ENCODE measurements at places on chromosomes 5 and 9. TPM values are rescaled to one million over a fixed set of nuclear protein-coding genes. Genes with fewer than 3 reads are reported as not detected.

The SAXO1 gene
- not detected for total RNA-seq

The GABRB2 gene
- total RNA-seq = not detected

The RORB gene
- not detected for total RNA-seq

The TUBB4B gene
- 121 TPM for total RNA-seq

The SETX gene
- 44.7 TPM for total RNA-seq

DNA sequence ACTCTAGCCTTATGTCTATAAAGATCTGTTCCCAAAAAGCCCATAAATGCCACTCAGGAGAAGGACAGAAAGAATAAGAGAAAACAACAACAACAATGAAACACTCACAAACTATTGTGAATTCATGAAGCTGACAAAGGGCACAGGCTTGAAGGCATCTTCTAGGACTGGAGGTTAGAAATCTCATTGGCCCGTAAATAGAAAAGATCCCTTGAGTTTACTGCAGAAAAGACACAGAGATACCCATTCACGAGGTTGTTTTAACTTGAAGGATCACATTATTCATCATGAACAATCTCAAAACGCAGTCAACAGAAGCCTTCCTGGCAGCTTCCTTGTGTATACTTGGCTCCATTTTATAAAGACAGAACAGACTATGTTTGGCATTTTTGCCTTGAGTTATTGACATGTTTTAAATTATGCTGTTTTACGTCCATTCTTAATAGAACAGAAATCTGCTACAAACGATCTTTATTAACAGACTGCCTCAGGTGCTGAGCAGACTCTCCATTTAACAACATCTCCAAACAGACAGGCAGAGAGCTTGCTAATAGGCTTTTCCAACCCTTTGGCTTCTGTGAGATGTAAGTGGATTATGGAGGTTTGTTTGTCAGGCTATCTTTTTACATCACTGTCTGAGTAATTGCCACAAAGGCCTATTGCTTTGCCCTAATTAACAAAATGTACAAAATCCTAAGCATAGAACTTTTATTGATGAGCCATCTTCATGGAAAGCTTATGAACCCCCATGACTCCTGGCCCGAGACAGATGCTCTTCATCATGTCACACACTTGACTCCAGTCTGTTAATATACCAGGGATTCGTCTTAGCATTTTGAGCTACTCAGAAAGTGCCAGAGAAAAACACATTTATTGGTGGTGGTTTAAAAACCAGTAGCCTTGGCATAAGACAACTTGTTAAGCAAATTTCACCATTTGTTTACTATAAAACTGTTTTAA, 735.3 kb upstream of the ZNF608 start:
- H3K27ac ChIP-seq = no peak overlapping the region
- H3K27me3 ChIP-seq = no peaks in the 10 kb centered on the region
- H3K36me3 ChIP-seq = no peaks in the 10 kb centered on the region
- DNase-seq = no peak
- H3K4me1 ChIP-seq = peaks cover 46% of the 10 kb centered on the region

GRCh38 chr5:179595916-179596315, 27.6 kb downstream of the HNRNPH1 start:
- H3K4me1 ChIP-seq = no peaks in the 10 kb centered on the region
- no peak for DNase-seq
- no peak overlapping the region for H3K27ac ChIP-seq
- no peak overlapping the region for H3K4me3 ChIP-seq

- H3K4me1 ChIP-seq = peaks cover 13% of the 10 kb centered on the region
- H3K36me3 ChIP-seq = peaks cover 5% of the 10 kb centered on the region
- peak overlapping the region; percentile 11 for H3K27ac ChIP-seq
- no peak overlapping the region for H3K4me3 ChIP-seq
Measured at GRCh38 chr9:70100362-70100761, 56.7 kb downstream of the MAMDC2 start.

DNA sequence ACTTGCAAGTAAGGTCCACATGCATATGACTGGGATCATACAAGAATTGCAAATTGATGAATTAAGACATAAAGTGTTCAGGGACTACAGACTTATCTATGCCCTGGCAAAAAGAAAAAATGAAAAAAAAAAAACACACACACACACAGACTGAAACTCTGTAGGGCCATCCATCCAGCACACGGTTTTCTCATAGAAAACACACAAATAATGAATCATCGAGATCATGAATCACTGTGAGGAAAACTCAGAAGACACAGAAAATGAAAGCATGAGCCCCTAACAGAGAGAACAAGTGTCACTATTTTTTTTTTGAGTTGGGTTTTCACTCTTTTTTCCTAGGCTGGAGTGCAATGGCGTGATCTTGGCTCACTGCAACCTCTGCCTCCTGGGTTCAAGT, 185.2 kb downstream of the IRX2 start:
- peaks cover 4% of the 10 kb centered on the region for H3K27me3 ChIP-seq
- no peak for DNase-seq
- no peak overlapping the region for H3K27ac ChIP-seq
- no peaks in the 10 kb centered on the region for H3K36me3 ChIP-seq
- H3K4me3 ChIP-seq = no peak overlapping the region

DNA sequence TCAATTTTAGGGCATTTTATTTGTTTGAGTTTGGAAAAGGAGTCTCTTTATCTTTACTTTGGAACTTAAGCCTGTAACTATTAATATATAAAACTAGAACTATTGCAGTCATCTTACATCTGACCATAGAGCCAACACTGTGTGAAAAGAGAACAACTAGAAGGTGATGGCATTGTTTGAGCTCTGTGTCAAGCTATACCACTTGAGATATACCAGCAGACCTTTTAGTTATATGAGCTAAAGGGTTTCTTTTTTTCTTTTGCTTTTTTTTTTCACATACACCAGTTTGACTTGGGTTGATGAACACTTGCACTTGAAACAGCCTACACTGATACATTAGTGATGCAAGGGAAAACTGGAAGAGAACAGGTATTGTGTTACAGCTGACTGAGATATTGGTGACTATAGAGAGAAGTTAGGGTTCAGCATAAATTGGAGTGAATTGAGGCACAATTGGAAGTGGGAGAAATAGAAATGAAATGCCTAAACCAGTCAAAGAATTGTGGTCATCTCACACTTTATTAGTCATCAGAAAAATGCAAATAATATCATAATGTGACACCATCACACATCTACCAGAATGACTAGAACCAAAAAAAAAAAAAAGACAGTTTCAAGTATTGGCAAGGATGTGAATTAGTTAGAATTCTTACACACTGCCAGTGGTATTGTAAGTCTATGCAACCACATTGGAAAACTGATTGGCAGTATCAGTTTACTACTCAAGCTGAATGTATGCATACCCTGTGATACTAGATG, 60.9 kb downstream of the ADRB2 start:
- peaks cover 3% of the 10 kb centered on the region for H3K36me3 ChIP-seq
- H3K4me1 ChIP-seq = no peaks in the 10 kb centered on the region
- H3K27ac ChIP-seq = no peak overlapping the region

DNA sequence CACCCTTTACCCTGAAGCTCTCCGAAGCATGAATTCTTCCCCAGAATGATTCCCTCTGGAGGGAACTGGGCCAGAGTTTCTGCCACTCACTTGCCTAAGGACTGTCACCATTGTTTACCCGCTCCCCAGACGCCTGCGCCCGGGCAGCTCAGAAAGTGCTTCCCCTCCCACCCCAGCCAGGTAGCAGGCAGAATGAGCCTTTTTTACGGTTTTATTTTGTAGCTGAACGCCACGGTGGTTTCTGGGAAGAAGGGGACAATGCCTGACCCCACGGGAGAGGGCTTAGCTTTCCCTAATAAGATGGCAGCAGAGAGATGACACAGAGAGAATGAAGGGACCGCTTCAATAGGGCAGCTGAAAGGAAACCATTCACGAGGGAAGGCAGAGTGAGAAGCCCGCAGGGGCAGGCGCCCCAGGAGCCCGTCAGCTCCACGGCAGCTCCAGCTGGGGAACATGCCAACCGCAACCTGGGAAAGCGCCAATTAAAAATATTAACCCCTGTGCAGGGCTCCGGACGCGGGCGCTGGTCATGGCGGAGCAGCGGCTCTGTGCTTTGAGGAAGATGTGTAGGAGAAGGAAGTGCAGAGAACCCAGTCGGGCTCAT, 20.4 kb upstream of the NTNG2 start:
- no peak for DNase-seq
- no peaks in the 10 kb centered on the region for H3K36me3 ChIP-seq
- peak overlapping the region; percentile 64 for H3K4me3 ChIP-seq
- no peak overlapping the region for H3K27ac ChIP-seq

GRCh38 chr5:60377826-60378225, 322.1 kb downstream of the DEPDC1B start:
- H3K4me1 ChIP-seq = peaks cover 11% of the 10 kb centered on the region
- no peak overlapping the region for H3K4me3 ChIP-seq
- no peaks in the 10 kb centered on the region for H3K36me3 ChIP-seq
- DNase-seq = no peak

GRCh38 chr5:149944666-149945065, at the start of gene PDE6A:
Gene PDE6A (minus strand): TSS chr5:149944793. CDS start chr5:149944673, 120 bp downstream.
- H3K36me3 ChIP-seq = no peaks in the 10 kb centered on the region
- no peak within 1 kb of the TSS for H3K4me3 ChIP-seq
- no peak within 1 kb of the TSS for H3K27ac ChIP-seq
- no peak for DNase-seq

GRCh38 chr5:16025681-16026080, 153.9 kb downstream of the MARCHF11 start:
- no peak overlapping the region for H3K27ac ChIP-seq
- peaks cover 13% of the 10 kb centered on the region for H3K27me3 ChIP-seq
- H3K36me3 ChIP-seq = no peaks in the 10 kb centered on the region
- H3K4me1 ChIP-seq = no peaks in the 10 kb centered on the region
- no peak for DNase-seq

- H3K4me3 ChIP-seq = no peak overlapping the region
- no peak for DNase-seq
- H3K4me1 ChIP-seq = peaks cover 15% of the 10 kb centered on the region
- no peaks in the 10 kb centered on the region for H3K36me3 ChIP-seq
- H3K27me3 ChIP-seq = no peaks in the 10 kb centered on the region
Measured at GRCh38 chr9:80410106-80410505, 838.3 kb downstream of the TLE4 start.

- no peaks in the 10 kb centered on the region for H3K36me3 ChIP-seq
- H3K27ac ChIP-seq = no peak overlapping the region
- peaks cover 23% of the 10 kb centered on the region for H3K4me1 ChIP-seq
- no peaks in the 10 kb centered on the region for H3K27me3 ChIP-seq
- H3K4me3 ChIP-seq = no peak overlapping the region
- DNase-seq = no peak
Measured at GRCh38 chr9:130731355-130731754, 37.8 kb downstream of the EXOSC2 start.

DNA sequence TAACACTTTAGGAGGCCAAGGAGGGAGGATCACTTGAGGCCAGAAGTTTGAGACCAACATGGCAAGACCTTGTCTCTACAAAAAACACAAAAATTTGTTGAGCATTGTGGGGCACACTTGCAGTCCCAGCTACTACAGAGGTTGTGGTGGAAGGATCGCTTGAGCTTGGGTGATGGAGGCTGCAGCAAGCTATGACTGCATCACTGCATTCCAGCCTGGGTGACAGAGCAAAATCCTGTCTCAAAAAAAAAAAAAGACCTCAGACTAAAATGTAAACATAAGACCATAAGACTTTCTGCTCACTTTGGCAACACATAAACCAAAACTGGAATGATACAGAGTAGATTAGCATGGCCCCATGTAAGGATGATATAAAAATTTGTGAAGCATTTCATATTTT, 24.6 kb upstream of the NANS start:
- DNase-seq = no peak
- no peaks in the 10 kb centered on the region for H3K27me3 ChIP-seq
- H3K27ac ChIP-seq = no peak overlapping the region
- peaks cover 3% of the 10 kb centered on the region for H3K36me3 ChIP-seq
